Kidney (tissue), 22 donors: ENCODE measurements at places on chromosomes 12 and 14.

DNA sequence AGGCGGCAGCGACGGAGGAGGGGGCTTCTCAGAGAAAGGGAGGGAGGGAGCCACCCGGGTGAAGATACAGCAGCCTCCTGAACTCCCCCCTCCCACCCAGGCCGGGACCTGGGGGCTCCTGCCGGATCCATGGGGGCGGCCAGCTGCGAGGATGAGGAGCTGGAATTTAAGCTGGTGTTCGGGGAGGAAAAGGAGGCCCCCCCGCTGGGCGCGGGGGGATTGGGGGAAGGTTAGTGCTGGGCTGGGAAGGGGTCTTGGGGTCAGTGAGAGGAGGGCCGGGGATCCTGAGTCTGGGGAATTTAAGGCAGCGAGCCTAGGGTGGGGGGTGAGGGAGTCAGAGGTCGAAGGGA, 203 bp downstream of the NFATC4 start:
- no peak for DNase-seq

DNA sequence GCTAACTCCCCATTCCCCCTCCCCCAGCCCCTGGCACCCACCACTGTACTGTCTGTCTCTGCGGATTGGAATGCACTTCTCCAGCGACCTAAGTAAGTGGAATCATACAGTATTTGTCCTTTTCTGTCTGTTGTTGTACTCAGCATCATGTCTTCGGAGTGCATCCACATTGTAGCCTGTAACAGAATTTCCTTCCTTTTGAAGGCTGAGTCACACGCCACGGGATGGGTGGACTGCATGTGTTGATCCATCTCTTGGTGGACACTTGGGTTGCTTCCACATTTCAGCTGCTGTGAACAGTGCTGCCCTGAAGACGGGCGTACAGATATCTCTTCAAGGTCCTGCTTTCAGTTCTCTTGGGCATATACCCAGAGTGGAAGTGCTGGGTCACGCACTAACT, 34.4 kb downstream of the DDX51 start:
- no peak for DNase-seq

- no peak for DNase-seq
These were observed 215.0 kb upstream of the PWP1 start for GRCh38 chr12:107470645-107471044.

GRCh38 chr12:9606736-9607372, 862 bp downstream of the KLRB1 start:
- DNase-seq, result no peak

DNA sequence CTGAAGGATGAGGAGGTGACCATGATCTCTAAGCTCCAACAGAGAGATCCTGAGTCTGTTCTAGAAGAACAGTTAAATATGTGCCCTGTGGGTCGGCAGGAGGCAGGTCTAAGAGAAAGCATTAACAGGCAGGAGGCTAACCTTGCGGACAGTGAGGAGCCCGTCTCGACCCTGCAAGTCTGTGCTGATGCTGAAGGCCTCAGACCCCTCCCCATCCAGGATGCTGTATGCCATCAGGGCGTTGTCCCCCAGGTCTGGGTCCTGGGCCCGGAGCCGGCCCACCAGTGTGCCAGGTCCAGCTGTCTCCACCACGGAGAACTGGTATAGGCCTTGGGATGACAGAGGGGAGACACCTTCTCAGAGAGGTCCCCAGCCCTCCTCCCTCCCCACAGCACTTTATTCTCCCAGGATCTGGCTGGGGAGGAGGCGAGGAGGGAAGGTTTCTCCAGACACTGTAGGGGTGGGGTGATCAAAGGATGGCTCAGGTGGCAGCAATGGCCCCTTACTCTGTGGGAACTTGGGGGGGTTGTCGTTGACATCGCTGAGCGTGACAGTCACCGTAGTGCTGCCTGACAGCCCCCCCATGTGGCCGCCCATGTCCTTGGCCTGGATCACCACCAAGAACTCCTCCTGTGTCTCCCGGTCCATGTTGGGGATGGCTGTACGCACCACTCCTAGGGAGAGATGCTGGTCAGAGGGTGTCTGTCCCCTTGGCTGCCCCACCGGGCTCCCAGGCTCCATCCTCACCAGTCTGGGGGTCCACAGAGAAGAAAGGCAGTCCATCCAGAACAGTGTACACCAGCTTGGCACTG, 3.1 kb downstream of the CDH24 start:
- DNase-seq, result peak; percentile 56

DNA sequence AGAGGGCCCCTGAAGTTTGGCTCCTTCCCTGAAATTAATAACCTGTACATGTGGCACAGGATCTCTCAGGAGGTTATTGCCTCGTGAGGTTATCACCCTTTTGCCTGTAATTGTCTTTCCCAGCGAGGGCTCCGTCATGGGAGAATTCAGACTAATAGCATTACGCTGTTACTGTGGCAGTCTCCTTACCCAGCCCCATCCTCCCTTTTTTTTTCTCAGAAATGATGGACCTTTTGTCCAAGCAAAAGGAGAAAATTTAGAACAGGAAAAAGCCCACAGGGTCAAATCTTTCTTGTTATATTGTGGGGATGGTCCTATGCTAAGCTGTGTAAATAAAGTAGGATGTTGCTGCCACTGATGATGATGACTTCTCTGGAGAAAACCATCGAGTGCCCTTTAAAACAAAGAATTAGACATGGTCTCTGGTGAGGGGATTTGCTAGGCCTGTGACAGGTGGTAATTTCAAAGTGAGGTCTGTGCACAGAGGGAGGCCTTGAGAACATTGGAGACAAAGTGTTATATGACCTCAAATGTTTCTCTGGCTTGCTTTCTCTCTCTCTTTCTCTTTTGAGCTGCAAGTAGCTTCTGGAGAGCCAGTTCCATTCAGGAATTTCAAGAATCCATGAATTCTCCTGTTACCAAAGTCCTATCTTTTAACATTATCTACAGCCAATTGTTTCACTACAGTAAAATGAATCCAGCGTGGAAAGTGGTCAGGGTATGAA, 357.2 kb downstream of the BMP4 start:
- no peak for DNase-seq

DNA sequence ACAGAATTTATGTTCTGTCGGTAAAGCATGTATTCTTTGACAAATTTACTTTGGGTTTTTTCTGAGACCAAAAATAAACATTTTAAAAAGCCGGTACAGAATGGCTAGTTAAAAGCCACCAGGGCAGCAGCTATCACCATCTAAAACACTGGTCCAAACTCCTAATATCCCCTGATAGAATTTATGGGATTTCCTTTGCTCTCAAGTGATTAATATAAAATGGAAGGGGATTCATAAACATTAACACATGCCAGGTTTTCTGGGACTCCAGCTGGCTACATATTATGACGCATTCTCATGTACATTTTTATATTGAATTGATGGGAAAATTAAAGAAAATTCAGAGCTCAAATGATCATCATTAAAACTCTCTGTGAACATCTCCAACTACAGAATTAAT, 640.8 kb downstream of the C12orf50 start:
- no peak for DNase-seq

- no peak for DNase-seq
These were observed 64.9 kb upstream of the ZDHHC17 start for GRCh38 chr12:76698966-76699365.

GRCh38 chr14:24938593-24938992, 111.4 kb downstream of the STXBP6 start:
- DNase-seq, result no peak

- DNase-seq, result no peak
These were observed 7.5 kb downstream of the TBK1 start for GRCh38 chr12:64459394-64459891.

DNA sequence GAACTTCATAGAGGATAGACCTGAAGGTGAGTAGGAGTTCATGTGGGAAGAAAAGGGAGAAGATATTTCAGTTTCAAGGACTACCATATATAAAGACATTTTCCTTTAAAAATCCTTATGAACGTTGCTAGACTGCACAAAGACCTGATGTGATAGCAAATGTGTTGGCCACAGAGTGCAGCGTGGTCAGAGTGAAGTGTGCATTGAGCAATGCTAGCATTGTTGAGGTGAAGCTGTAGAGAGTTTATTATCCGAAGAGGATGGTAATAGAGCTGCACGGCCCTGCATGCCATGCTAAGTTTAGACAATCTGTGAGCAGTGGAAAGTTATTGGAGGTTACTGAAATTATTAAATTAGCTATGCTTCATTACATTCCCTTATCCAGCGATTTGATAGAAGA, 413.0 kb downstream of the CCDC91 start:
- no peak for DNase-seq

DNA sequence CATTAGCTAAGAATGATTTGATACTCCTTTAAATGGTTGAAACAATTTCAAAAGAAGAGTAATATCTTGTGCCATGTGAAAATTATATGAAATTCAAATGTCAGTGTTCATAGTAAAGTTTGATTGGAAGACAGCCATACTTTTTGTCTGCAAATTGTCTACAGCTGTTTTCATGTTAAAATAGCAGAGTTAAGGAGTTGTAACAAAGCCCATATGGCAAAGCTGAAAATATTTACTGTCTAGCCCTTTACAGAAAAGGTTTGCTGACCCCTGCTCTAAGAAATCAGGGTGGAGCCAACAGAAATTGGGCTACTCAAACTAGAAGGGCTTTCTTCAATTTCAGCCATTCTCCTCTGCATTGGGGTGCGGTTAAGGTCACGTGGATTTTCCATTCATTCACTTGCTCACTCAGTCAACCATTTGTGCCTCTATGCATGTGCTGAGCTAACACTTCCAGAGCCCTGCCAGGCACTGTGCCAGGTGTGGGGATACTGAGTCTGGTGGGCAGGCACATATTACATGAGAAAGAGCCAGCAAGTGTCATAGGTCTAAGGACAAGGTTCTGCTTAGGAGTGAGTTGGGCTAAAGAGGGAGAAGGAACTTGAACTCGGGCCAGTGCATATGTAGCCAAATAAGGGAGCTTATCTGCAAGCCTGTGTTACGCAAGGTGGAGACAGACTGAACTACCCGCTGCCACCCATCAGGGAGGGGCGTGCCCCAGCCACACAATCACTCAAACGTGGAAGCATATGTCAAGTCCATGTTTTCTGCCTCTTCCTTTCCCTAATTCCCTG, 139.8 kb upstream of the NOS1 start:
- no peak for DNase-seq

DNA sequence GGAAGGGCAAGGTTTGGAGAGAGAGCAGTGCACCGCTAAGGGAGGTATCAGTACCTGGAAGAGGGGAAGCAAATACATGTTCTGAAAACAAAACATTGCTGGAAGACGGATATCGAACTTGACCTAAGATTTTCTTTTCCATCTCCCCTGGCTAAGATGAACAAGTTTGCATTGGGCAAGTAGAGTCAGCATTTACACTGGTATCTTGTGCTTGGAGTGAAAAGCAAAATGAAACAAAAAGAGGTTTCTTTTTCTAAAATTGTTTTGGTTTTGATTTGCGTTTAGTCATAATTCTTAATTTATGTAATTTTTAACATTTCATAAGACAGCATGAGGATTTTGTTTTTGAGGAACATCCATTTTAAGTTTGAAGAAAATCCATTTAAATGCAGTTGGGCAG, 881.6 kb downstream of the NRXN3 start:
- DNase-seq, result no peak

DNA sequence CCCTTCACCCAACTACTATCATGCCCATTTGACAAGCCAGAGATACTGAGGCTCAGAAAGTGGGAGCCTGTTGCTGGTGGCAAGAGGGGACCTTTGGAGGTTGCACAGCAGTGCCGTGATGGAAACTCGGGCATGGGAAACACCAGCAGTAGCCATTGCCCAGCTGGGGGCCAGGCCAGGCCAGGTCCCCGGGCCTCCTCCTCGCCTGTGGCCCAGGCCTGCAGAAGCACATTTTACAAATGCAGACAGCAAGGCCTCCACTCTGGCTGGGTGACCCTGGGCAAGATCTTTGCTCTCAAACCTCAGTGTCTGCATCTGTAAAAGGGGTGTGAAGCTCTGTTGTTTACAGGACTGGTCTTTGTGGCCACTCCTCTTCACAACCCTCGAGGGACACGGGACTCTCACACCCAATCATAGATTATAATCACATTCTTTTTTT, 4.5 kb upstream of the SH2B3 start:
- no peak for DNase-seq

- DNase-seq, result no peak
These were observed 63.8 kb downstream of the CDC42BPB start for GRCh38 chr14:102993523-102993922.

DNA sequence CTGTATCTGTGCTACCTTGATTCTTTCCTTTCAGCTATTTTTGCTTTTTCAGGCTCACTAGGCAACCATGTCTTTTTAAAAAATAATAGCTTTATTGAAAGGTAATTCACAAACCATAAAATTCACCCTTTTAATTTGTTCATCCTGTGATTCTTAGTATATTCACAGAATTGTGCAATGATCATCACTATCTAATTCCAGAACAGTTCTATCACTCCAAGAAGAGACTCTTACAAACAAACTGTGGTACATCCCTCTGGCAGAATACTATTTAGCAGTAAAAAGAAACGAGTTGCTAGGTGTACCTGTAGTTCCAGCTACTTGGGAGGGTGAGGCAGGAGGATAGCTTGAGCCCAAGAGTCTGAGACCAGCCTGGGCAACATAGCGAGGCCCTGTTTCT, 14.8 kb downstream of the CREBL2 start:
- DNase-seq, result no peak

DNA sequence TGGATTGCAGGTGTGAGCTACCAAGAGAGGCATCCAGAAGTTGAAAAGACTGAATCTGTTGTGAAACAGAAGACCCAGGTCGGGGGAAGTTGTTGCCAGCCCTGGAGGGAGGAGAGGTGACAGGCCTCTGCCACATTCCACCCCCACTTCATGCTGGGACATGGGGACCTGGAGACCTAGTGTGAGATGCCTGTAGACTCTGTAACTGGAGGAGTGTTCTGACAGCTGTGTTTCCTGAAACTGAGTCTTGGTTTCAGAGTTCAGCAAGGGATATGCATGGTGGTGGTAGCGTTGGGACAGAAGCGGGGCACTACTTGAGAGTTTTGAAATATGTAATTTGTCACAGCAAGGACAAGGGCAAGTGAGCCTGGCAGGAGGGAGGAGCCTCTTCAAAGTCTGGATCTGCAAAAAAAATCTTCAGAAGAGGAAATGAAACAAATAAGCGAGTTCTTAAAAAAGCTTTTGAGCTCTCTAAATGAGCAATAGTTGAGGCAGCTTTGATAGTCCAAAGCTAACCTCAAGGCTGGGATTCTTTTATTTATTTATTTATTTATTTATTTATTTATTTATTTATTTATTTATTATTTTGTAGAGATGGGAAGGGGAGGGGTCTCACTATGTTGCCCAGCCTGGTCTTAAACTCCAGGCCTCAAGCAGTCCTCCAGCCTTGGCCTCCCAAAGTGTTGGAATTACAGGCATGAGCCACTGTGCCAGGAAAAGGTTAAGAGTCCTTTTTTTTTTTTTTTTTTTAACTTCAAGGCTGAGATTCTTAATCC, 58.9 kb upstream of the EEA1 start:
- no peak for DNase-seq
